ENCODE measurements at places on chromosomes 6 and 20.
A peak's percentile ranks its signal among the peaks of the same experiment; 100 is the strongest.

DNA sequence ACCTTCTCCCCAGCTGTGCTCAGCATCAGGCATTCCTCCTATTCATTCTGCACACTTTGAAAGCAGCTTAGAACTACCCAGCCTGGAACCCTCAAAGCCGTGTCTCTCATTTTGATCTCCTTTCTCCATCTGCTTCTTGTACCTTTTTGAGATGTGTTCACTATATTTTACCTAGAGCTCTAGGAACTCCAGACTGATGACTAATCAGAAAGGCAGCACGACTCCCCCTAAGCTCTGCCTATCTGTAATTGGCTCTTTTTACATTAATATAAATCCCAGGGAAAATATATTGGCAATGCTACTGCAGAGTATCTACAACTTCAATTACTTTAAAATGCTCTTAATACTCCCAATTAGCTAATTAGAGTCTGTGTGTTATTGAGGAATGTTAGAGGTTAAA is 671.5 kb downstream of the CBLN4 start:
- DNase-seq = no peak

- no peak for DNase-seq
These were observed 84.0 kb downstream of the GPX5 start for GRCh38 chr6:28609672-28610071.

GRCh38 chr20:61724376-61724775 is 341.3 kb downstream of the TAF4 start:
- DNase-seq = peak; percentile 28

DNA sequence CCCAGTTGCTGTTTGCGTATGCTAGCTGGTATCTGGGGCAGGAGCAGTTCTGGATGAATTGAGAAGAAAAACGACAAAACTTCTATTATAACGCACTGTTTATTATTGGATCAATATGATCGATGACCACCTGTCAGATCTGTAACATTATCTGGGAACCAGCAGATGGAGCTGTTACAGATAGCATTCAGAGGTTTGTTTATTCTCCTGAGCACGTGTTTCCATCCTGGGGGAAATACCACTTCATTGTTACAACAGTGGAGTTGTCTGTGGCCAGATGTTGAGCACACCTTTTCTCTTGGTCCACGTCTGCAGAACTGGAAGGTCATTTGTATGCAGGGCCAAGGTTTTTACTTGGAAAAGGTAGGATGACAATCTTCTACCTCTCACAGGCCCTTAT is 16.0 kb upstream of the NKX2-2 start:
- no peak for DNase-seq

GRCh38 chr6:88480816-88481215 is 314.7 kb upstream of the CNR1 start:
- DNase-seq = no peak

- DNase-seq = no peak
These were observed 2.7 kb downstream of the FOXC1 start for GRCh38 chr6:1612299-1612973.

DNA sequence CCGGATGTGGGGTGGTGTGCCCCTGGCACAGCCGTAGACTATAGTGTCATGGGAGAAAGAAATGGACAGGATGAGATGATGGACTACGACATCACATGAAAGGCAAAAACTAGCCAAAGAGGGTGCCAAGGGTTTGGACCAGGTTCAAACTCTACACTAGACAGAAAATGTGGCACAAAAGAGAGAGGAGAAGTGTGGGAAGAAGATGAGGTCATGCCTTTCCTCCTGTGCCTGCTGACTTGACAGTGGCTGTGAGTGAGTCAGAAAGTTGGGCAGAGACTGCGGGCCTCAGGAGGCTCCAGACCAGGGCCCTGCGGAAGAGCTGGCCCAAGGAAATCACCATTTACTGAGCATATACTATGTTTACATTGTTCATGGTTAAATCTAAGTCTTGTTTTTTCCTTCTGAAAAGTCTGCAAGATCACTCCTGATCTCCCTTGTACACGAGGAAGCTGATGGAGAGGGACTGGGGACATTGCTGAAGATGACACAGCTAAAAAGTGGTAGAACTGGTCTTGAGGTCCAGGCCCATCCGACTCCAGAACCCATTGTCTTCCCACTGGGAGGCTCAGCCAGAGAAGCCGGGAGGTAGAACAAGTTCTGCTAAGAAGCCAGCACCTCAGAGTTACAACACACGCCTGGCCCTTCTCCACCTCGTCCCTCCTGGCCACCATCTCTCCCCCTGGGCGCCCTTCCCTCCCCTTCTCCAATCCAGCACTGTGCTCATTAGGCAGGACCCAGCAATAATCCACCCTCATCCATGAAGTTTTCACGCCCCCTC is 35.6 kb downstream of the CNKSR3 start:
- DNase-seq = peak; percentile 60

GRCh38 chr20:8127553-8128255 is 4.4 kb upstream of the PLCB1 start:
- no peak for DNase-seq

GRCh38 chr6:168355716-168356522 is 36.3 kb upstream of the DACT2 start:
- no peak for DNase-seq

- DNase-seq = no peak
These were observed 59.2 kb downstream of the RBM38 start for GRCh38 chr20:57450419-57450818.

DNA sequence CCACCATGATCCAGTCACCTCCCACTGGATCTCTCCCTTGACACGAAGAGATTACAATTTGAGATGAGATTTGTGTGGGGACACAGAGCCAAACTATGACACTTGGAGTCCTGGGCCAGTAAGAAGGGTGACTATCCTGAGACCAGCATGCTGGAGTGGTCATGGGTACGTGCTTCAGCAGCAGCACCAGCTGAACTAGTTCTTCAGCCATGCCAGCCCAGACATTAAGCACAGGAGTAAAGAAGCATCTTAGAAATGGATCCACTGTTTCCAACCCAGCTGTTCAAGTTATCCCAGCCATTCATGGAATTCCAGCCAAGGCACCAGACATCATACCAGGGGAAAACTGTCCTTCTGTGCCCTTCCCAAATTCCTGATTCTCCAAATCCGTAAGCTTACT is 370.0 kb downstream of the MAFB start:
- no peak for DNase-seq

All from AG08396 (cell line).